ENCODE measurements at places on chromosomes 2 and 18.

GRCh38 chr2:70696142-70696541 is 71.9 kb downstream of the ADD2 start:
- DNase-seq: no peak

DNA sequence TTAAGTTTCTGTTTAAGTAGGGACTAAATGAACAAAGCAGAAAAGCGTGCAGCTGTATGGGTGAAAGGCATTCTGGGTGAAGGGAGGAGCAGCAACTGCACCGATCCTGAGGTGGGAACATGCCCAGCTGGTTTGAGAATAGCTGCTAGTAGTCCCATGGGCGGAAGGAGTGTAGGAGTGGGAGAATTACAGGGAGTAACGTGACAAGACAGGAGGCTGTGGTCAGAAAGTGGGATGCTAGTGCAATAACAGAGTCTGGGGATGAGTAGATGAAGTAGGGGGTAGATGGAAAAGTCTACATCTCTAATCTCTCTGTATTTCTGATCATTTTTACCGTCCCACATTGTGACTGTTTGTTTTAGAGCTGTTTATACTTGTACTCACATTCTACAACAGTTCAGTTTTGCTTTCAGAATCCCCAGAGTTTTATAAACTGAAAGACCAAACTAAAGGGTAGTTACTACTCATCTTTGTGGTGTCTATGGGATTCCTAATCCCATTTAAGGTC is 118.9 kb downstream of the LCLAT1 start:
- no peak for DNase-seq

DNA sequence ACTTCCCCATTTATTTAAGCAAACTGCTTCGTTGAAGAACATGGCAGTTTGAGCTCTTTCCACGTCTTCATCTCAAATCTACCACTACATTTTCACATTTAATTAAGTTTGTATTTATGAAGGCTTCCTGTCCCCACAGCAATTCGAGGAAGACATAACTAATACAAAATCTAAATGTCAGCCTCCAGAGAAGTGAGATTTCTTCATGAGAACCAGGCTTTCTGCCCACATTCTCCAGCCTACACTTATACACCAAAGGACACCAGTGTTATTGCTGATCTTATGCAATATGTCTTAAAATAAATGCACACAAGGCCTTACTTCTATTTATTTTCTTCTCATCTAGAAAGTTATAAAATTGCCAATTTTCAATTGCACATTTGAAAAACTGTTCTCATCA is 1209.3 kb upstream of the FAM98A start:
- no peak for DNase-seq

GRCh38 chr2:136297312-136297711 is 179.4 kb upstream of the CXCR4 start:
- no peak for DNase-seq

- no peak for DNase-seq
These were observed 8.7 kb downstream of the CAPN13 start for GRCh38 chr2:30798536-30798991.

DNA sequence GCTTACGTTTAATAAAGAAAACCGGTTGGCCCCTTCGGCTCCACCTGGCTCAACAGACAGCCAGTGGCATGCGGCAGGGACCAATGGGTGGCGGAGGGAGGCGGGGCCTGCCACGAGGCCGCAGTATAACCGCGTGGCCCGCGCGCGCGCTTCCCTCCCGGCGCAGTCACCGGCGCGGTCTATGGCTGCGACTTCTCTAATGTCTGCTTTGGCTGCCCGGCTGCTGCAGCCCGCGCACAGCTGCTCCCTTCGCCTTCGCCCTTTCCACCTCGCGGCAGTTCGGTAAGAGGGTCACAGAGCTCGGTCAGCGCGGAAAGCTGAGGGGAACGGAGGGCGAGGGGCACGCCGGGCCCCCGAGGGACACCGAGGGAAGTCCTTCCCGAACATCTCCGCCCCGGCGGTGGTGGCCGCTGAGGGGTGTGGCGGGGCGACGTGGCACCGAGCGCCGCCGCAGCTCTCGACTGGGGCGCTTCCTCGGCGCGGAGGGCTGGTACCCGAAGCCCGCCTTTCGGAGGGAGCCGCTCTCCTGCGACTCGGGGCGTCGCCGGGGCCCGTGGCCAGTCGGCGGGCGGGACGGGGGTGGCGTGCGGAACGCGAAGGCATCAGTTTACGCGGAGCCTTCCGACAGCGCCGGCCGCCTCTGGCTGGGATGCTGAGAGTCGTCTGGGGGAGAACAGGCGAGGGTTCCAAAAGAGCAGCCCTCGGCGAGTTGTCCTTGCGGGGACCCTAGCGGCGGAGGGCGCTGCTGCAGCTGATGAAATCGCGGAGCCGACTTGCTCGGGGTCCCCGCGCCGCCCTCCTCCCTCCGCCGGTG is at the start of gene MTHFD2:
MTHFD2 (plus strand) TSS at position 155 of the 814 bp plus-strand sequence; CDS start at position 182, 27 bp downstream.
- DNase-seq: peak; percentile 93

DNA sequence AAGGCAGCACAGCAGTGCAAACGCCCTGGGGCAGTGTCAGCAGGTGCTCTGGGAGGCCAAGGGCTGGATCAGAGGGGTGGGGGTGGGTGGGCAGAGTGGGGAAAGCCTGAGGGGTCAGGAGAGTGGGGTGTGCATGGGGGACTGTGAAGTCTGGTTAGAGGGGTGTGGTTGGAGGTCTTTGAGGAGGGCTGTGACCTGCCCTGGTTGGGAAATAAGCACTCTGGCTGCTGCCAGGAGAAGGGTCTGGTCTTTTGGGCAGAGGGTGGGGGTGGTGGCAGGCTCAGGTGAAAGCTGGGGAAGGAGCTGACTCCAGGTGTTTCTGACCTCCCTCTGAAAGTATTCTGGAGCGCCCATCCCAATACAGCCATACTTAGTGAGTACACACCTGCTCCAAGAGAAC is 4.2 kb downstream of the ALPI start:
- DNase-seq: no peak

DNA sequence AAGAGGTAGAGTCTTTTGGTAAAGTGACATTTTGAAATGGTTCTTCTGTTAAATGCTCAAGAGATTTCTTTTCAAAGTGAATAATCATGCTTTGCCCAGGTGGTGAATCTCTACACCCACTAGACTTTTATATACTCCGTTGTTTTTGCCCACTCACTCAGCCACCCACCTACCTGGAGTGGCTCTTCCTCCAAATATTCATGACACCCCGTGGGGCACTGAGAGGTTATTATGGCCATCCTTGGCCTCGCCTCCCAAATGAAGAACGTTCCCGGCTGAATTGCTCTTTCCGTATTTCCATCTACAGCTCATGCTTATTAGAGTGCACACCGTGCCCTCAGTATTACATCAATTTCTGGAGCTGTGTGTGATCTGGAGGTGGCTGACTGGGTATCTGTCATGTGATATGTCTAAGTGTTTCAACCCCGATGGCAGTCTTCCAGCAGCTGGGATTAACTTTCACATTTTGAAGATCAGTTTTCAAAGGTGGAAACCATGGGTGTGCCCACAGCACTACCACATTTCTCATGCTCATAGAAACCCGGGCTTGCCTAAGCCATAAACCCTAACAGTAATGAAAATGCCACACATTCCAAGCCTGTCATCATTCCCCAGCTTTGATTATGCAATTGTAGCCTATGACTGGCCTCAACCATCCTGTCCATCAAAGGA is 406.6 kb upstream of the MMADHC start:
- DNase-seq: no peak

- DNase-seq: no peak
These were observed 142.5 kb upstream of the GATA6 start for GRCh38 chr18:22026889-22027288.

DNA sequence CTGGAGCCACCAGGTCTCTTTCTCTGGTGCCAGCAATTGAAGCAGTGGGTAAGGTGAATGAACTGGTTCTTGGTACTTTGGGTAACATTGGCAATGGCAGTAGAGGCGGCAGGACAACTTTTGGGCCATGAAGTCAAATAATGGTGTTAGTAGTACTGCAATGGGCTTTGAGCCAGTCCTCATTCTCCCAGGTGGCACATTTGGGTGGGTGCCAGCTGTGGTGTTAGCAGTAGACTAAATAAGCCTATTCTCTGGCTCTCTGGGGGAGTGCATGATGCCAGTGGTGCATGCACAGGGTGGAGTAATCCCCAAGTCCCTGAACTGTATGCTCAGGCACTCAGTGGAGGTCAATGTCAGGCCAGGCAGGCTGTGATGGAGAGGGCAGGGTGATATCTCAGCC is 120.2 kb upstream of the LRRTM4 start:
- no peak for DNase-seq

- no peak for DNase-seq
These were observed 434.2 kb downstream of the MEIS1 start for GRCh38 chr2:66869076-66869475.

DNA sequence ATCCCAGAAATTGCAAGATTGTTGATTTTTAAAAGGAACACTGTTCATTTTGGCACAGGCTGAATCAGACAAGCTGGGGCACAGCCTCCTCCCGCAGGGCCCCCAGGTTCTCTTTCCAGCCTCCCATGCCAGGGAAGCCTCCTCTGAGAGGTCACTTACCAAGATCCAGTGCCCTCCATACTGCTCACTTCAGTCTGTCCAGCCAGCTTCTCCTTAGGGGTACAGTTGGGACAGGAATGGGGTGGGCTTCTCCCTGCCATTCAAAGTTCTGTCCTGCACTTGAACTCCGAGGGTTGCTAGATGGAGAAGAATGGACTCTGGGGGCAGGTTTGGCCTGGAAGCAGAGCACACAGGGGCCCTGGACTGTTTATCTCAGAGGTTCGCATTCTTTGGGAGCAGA is 7.5 kb upstream of the CYP26B1 start:
- no peak for DNase-seq

- DNase-seq: no peak
These were observed 12.8 kb upstream of the MYO3B start for GRCh38 chr2:170165129-170165528.

DNA sequence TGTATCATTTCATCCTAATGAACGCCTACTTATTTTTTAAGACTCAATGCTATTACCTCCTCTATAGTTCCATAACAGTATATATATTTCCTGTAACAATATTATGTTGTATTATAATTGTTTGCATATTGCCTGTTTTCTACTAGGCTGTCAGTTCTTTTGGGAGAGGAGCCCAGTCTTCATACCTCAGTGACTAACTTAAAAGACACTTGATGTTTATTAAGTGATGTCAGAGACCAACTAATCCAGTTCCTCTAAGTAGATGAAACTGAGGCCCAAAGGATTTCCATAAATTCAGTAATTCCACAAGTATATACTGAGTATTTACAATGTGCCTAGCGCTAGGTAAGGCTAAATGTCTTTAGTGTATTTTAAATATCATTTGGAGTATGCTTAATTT is 48.9 kb upstream of the AAK1 start:
- no peak for DNase-seq

DNA sequence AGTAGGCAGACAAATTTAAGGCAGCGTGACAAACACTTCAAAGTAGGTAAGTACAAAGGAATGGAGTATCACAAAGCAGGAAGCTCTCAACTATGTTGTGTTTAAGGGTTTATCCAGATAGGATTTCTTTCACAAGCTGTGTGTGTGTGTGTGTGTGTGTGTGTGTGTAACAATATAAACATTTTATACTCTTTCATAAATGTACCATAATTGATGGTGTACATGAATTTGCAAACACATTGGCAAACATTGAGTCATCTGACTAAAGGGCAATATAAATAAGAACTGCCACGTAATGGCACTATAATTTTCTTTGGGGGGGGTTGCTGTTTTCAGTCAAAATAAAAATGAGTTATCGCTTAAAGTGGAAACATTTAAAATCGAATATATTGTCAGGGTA is 1004.4 kb upstream of the DDX18 start:
- DNase-seq: no peak

GRCh38 chr2:64839844-64840243 is 149.4 kb upstream of the SLC1A4 start:
- DNase-seq: no peak

- no peak for DNase-seq
These were observed 190.2 kb downstream of the TFCP2L1 start for GRCh38 chr2:121094845-121095244.

DNA sequence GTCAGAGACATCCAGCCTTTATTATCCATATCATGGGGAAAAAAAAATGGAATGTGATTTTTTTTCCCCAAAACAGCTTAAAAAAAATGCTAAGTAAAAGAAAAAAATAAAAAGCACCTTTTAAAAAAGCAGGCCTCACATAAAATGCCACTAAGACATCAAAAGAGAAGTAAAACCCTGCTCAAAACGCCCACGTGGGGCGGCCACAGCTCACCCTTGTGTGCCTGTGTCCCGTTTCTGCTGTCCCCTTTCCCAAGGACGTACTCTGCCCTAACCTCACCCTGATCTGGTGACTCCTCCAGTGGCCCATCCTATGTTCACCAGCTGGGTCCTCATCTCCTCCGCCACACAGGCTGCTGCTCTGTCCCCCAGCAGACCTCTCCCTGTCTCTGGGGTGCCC is 125.4 kb downstream of the NEDD4L start:
- DNase-seq: no peak

DNA sequence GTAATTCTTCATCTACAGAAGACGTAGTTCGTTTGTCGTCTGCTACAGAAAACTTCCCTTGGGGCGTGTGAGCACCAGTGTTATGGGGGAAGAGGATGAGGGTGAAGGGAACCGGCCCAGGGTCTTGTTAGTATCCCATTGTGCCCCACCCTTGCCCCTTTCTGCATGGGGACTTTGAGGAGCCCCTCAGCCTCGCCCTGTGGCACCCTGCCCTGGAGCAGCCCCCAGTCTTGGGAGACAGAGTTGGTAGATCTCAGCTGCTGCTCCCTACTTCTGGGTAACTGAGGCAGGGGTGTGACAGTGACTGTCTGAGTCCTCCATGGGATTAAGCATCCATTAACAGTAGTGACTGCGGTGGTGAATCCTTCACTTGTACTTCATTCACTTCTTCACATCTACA is 50.1 kb downstream of the RNF144A start:
- DNase-seq: no peak

DNA sequence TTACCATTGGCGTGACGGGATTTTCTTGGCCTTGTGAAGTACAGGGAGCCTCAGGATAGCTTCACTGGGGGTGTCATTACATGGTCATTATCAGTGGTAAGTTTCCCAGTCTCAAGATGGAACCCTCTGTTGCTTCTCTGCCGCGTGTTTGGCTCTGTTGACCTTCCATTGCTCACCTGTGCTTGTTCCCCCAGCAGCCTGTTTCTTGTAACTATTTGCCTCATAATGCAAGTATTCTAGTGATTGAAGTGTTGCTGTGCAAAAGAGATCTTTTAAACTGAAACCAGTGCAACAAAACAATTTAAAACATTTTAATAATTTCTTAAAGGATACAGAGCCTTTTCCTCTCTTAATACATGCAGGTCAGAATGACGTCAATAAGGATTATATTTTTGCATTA is 24.6 kb downstream of the PRKCE start:
- DNase-seq: no peak

DNA sequence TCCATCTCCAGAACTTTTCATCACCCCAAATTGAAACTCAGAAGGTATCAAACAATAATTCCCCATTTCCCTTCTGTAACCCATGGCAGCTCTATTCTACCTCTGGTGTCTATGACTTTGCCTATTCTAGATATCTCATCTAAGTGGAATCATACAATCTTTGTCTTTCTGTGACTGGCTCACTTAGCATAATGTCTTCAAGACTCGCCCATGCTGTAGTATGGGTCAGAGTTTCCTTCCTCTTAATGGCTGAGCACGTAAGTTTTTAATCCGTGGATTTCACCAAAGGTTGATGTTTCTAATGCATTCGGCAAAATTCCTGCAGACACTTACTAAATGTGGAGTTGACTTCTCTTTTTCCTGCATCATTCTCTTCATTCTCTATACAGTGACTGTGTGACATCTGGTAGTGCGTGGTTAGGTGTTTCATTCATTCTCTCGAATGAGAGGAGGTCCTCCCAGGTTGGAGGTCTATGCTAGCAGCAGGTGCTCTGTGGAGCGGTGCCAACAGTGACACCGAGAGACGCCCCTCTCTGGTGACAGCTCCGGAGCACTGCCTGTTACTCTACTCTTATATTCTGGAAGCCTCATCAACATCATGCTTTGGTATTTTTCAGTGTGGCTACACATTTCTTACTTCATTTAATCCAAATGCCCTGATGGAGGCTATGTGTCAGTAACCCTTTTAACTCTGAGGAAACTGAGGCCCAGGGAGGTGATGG is 50.1 kb downstream of the ATOH8 start:
- no peak for DNase-seq

Data from stimulated activated CD4-positive, alpha-beta T cell treated with anti-CD3 and anti-CD28 coated beads, Interleukin-4, amount 100 ng/mL, for 1 hour (primary cell).